Omental fat pad (tissue), 4 donors: ENCODE measurements at places on chromosomes 1 and 21. TPM values are rescaled to one million over a fixed set of nuclear protein-coding genes. Genes with fewer than 3 reads are reported as not detected.

GPR37L1 gene
- not detected for total RNA-seq

DNA sequence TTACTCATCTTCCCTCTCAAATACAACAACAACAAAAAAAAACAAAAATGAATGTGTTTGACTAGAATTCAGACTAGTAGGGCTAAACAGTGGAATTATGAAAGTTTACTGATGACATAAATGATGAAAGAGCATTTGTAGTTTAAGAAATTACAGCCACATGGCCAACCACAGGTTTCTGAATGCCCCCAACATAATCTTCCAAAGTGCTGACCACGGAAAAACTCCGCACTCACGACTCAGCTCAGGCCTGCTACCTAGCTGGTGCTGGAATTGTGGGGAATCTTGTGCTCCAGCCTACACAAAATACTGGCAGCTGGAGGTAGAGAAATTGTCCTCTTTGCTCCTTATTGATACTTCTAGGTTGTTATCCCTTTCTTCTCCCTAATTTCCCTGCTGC, 23.6 kb upstream of the TBX15 start:
- no peak for DNase-seq

TBX15 gene
- total RNA-seq = 2.3 TPM

DNA sequence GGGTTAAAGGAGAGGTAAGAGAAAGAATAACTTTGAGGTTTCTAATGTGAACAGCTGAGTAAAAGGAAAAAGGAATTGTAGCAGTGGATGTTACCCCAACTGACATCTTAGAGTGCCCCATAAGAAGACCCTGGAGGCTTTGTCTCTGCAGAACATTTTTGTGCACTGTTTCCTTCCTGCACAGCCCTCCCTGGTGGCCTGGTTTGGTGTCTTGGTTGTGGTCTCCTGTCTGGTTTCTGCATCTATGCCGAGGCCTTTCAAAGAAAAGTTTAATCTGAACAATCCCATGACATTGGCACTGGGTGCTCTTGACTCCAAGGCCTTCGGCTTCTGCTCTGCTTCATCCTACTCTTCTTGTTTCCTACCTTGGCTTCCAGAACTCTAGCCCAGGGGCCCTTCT, 57.8 kb downstream of the RHOU start:
- no peak for DNase-seq

GRCh38 chr1:231581859-231582258, 44.7 kb upstream of the DISC1 start:
- no peak for DNase-seq

OR2T35 gene
- total RNA-seq = not detected

- DNase-seq = no peak
These were observed 119.5 kb upstream of the KRTAP19-8 start for GRCh38 chr21:31157756-31158155.

GRCh38 chr1:116880917-116881316, 28.8 kb upstream of the PTGFRN start:
- no peak for DNase-seq

OXCT2 gene
- 0.37 TPM for total RNA-seq

- DNase-seq = no peak
These were observed 14.7 kb downstream of the TMCO1 start for GRCh38 chr1:165753934-165754333.

DNA sequence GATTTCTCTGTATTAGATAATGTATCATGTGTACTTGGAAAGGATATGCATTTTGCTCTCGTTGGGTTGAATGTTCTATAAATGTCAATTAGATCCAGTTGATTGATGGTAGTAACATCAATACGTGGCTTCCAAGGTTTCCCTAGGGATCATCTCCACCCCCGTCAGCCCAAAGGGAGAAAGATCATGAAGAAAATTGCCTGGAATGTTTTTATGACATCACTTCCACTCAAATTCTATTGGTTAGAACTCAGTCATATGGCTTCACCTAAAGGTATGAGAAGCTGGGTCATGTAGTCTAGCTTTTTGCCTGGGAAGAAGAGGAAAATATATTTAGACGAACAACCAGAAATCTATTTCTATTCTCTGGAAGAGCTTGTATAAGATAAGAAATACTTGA, at the start of gene C1orf185:
Gene C1orf185, plus strand, starts transcription at position 253 of the 400 bp plus-strand sequence. Its CDS starts 6 bp downstream, at position 259.
- no peak for DNase-seq

ZNHIT6 gene
- 16.0 TPM for total RNA-seq

GRCh38 chr1:217153361-217153760, 430.1 kb upstream of the ESRRG start:
- no peak for DNase-seq

ABCA4 gene
- total RNA-seq = 0.79 TPM

UBAP2L gene
- 70.6 TPM for total RNA-seq

GRCh38 chr1:203627851-203628200, 1.2 kb downstream of the ATP2B4 start:
- no peak for DNase-seq

UQCRHL gene
- total RNA-seq = 0.63 TPM

DNA sequence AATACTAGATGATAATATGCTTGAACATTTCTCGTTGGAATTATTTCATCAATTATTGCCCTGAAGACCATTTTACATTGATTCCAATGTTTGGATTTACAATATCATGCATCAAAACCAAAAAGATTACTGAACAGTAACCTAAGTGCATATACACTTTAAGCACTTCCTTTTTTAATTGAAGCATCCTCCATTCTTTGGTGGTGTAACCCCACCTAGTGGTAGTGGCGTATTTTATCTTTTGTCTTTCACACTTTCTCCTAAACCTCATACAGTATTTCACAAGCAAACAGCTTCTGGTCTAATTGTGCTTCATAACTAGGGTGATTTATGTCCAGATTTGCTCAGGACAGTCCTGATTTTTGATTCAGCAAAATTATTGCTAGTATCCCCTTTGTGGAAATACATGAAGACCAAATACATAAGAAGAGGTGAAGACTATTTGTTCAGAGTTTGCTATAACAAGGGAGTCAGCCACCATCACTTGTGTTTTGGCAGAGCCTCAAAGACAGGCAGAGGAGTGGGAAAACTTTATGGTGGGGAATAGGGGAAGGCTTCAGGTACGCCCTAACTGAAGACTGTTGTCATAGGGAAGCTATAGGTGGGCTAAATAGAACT, 3.4 kb upstream of the NVL start:
- no peak for DNase-seq

NGF gene
- total RNA-seq = 19.2 TPM

ASTN1 gene
- 0.47 TPM for total RNA-seq

NUDC gene
- total RNA-seq = 48.3 TPM

DNA sequence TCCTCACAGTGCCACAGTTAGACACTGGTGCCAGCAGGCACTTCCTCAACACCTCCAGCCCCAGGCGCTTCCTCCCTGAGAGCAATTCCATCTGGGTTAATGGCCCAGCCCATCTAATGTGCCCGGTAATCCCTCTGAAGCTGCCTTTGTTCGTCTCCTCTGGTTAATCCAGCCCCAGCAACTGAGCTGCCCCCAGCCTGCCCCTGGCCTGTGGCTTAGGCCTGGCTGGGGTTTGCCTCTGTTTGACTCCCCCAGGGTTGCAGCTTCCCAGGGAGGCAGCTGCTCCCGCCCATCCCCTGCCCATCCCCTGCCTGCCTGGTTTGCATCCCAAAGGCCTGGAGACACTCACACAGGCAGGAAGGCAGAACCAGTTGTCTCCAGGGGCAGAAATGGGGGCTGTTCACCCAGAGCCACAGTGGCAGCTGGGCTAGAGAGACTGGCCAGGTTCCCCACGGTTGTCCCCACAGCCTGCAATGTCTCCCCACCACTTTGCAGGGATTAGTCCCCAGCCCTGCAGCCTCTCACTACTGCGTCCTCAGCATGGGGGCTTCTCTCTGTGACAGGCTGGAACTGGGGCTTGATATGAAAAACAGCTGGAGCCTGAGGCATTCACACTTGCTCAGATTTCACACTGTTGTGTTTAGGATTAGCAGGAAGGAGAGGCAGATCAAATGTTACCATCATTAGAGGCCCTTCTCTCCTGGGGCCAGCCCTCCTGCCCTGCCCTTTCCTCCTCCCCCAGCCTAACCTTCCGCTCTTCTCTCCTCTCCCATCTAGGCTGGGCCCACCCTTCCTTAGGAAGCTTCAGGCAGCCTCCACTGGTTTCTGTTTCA, 120.2 kb downstream of the TLR5 start:
- no peak for DNase-seq

GRCh38 chr1:43704838-43705237, 2.5 kb upstream of the ST3GAL3 start:
- DNase-seq = no peak

GRCh38 chr1:231601824-231602672, 24.5 kb upstream of the DISC1 start:
- DNase-seq = no peak

DFFA gene
- 21.9 TPM for total RNA-seq

GRCh38 chr1:3610527-3611169, 660 bp downstream of the MEGF6 start:
- DNase-seq = no peak

DNA sequence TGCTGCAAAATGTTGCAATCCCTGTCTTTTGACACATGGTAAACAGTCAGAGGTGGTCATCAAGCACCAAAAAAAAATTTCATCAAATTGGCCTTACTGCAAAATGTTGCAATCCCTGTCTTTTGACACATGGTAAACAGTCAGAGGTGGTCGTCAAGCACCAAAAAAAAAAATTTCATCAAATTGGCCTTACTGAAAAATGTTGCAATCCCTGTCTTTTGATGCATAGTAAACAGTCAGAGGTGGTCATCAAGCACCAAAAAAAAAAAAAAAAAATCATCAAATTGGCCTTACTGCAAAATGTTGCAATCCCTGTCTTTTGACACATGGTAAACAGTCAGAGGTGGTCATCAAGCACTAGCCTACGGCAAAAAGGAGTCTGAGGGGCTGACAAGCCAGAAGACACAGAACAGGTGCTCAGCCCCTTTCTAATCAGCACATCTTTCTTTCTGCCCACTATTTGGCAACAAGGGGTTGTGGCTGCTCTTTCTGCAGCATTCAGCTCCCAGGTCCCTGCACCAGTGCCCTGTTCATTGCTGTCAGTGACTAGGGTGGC, 223.8 kb downstream of the KCNH1 start:
- no peak for DNase-seq

ATP6V1G3 gene
- total RNA-seq = not detected

TRAF3IP3 gene
- 3.5 TPM for total RNA-seq
